Stimulated activated CD4-positive, alpha-beta T cell treated with anti-CD3 and anti-CD28 coated beads, Interleukin-12 subunit alpha, Interleukin-12 subunit beta, amount 100 ng/mL, for 4 hours (primary cell): ENCODE measurements at places on chromosomes 4 and X.

DNA sequence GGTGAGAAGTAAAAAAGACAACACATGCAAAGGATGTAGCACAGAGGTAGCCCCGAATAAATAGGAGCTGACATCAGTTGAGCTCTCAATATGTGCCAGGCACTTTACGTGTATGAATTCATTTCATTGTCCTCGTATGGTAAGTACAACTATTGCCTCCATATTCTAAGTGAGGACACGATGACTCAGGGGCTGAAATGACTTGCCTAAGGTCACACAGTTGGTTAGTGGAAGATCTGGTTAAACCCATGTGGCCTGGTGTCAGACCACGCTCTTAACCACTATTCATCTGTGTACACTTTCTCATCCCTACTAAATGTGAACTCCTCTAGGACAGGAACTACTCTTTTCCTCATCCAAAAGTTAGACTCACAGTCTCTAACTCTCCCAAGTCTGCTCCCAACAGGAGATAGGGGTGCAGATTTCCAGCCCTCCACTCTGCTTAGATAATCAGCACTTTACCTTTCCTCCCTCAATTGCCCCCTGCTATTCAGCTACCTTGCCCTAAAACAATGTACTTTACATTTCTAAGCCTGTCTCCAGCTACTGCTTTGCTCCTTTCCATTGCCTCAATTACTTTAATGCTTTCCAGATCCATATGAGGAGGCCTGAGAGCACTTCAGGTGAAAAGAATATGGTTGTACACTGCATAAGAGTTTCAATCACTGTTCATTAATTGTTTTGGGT is 58.8 kb upstream of the LHFPL1 start:
- no peak for DNase-seq

GRCh38 chr4:137748616-137749015 is 216.3 kb upstream of the PCDH18 start:
- DNase-seq, result no peak

- DNase-seq, result no peak
Observed at GRCh38 chr4:157315968-157316367, 95.4 kb downstream of the GRIA2 start.

DNA sequence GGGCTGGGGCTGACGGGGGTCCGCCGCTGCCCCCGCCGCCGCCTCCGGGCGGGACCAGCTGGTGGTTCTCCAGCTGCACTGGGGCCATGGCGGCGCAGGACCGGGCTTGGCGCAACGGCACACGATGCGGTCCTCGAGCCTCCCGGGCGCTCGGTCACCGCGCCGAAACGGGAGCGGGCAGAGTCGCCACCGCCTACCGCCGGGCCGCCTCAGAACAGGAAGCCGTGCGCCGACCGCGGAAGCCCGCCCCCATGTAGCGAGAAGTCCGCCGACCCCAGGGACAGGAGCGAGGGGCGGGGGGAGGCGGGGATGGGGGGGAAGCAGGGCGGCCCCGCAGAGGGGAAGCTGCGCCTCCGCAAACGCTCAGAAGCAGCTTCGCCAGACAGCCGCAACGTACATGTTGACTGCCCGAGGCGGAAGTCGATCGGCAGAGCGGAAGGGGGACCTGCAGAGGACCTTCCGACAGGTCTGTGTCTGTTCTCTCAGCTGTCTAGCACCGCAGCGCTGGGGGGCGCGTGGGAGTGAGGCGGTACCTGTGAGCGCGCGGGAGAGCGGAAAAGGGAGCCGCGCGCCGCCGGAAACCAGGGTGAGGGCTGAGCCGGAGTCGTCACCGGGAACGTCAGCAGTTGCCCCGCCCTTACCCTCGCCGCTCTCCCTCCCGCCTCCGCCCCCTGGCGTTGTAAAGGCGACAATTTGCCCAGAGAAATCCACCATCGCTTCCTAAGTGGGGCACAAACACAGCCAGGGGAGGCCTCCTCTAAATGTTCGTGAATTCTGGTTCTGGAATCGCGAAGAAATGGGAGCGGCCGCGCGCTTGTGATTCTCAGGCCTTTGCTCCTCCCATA is at the start of gene MED14:
Gene MED14 (minus strand): TSS at position 218 of the 845 bp plus-strand sequence. CDS start 130 bp downstream, at position 88.
- DNase-seq, result peak; percentile 82

DNA sequence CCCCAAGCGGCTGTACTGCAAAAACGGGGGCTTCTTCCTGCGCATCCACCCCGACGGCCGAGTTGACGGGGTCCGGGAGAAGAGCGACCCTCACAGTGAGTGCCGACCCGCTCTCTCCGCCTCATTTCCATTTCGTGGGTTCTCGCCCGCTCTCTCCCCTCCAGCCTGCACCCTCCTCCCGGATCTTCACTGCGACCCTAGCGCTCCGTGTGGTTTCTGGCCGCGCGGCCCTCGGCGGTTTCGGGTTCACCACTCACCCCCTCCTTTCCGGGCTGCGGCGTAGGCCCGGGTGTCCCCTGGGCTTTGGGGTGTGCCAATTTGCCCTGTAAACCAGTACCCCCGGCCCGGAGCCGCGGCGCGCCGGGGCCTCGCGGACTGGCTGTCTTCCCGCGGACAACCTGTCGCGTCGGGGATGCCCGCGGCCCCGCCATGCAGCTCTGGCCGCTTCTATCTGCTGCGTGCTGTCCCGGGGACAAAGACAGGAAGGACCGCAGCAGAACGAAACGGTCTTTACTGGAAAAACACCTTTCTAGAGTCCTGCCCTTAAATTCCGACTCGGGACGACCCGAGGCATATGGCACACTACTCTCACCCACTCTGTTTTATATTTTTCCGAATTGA is 737 bp downstream of the FGF2 start:
- DNase-seq, result peak; percentile 14

DNA sequence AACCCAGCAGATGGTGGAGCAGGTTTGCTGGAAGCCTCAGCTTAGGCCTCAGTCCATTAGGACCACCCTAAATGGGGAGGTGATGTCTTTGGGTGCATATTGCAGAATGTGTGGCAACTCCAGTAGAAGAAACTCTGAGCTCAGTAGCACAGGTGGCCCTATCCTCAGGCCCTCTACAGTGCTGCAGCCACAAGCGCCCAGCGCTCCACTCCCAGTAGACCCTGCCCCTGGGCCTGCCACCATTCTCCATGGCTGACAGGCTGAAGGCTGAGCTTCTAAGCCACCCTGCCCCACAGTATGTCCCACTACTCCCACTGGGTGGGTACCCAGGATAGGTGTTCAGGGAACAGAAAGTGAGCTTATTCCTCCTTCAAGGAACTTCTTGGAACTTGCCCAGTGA is 162.8 kb upstream of the MAMLD1 start:
- DNase-seq, result no peak

- DNase-seq, result no peak
Observed at GRCh38 chr4:140893939-140894338, 137.8 kb upstream of the TBC1D9 start.

DNA sequence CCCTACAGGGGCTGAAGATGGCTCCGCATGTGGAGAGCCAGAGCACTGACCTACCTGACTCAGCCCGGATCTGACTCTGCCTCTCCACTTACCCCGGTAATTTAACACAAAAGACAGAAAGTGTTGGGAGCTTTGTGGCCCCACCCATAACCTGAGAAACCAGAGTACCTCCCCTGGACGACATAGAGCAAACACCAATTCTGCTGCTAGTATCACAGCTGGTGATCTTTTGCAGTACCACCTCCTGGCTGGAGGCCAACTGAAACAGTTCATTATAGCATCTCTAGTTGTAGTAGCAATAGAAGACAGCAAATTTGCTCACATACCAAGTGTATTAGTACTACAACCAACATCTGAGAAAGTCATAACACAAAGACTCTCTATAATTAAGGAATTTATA is 443.9 kb downstream of the KLHL4 start:
- no peak for DNase-seq
